ENCODE measurements at places on chromosomes 7 and 10.

DNA sequence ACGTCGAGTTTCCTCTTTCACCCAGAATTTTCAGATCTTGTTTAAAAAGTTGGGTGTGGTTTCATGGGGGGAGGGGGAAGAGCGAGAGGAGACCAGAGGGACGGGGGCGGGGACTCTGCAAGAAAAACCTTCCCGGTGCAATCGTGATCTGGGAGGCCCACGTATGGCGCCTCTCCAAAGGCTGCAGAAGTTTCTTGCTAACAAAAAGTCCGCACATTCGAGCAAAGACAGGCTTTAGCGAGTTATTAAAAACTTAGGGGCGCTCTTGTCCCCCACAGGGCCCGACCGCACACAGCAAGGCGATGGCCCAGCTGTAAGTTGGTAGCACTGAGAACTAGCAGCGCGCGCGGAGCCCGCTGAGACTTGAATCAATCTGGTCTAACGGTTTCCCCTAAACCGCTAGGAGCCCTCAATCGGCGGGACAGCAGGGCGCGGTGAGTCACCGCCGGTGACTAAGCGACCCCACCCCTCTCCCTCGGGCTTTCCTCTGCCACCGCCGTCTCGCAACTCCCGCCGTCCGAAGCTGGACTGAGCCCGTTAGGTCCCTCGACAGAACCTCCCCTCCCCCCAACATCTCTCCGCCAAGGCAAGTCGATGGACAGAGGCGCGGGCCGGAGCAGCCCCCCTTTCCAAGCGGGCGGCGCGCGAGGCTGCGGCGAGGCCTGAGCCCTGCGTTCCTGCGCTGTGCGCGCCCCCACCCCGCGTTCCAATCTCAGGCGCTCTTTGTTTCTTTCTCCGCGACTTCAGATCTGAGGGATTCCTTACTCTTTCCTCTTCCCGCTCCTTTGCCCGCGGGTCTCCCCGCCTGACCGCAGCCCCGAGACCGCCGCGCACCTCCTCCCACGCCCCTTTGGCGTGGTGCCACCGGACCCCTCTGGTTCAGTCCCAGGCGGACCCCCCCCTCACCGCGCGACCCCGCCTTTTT, at the start of gene VIM:
VIM (plus strand) TSS at position 151 of the 925 bp plus-strand sequence. CDS start 1,182 bp downstream, outside the sequence.
- peak; percentile 82 for DNase-seq

- DNase-seq, result no peak
These were observed 85.8 kb downstream of the GSAP start for GRCh38 chr7:77330169-77330882.

GRCh38 chr10:8874972-8875371, 820.5 kb downstream of the GATA3 start:
- DNase-seq, result no peak

- no peak for DNase-seq
These were observed 69.9 kb downstream of the PPP1R3C start for GRCh38 chr10:91562839-91563581.

DNA sequence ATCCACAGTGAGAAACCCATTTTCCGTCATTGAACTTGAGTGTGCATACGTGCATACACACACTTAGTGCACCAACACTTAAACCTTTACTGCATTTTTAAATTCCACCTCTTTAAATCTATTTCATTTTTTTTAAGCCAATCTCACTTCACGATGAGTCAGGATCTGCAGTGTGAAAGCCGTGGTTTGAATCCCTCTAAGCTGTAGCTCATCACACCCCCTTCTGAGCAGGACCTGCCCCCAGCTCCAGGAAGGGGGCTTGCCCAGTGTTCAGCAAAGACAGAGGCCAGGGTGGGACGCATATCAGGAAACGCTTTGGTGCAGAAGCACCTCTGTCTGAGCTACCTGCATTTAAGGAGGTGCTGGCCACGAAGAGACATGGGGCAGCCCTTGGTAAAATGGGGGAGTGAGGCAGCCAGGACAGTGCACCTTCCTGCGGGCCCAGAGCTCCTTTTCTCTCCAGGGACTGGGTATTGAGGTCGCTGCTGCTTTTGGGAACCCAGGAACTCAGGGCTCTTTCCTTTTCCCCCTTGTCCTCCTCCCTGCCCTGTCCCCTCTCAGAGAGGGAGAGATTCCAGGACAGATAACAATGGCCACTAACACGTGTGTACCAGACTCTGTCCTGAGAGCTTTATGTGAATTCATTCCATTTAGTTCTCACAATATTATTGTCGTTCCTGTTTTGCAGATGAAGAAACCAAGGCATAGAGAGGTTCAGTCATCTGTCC, 21.7 kb downstream of the ZNF316 start:
- no peak for DNase-seq

GRCh38 chr7:80136261-80137055, 1.8 kb downstream of the GNAI1 start:
- no peak for DNase-seq

Data from activated T-cell treated with anti-CD3 and anti-CD28 coated beads for 48 hours (primary cell).